Stimulated activated CD4-positive, alpha-beta T cell treated with anti-CD3 and anti-CD28 coated beads, TNF-alpha, amount 100 ng/mL, for 24 hours (primary cell): ENCODE measurements at places on chromosomes 7 and 10.

- DNase-seq, result no peak
Measured at GRCh38 chr7:152989889-152990380, 230.4 kb downstream of the ACTR3B start.

GRCh38 chr10:97534746-97535367 lies 36.1 kb downstream of the UBTD1 start:
- peak; percentile 27 for DNase-seq

- DNase-seq, result no peak
Measured at GRCh38 chr7:26891400-26892350, 27.3 kb upstream of the SKAP2 start.

DNA sequence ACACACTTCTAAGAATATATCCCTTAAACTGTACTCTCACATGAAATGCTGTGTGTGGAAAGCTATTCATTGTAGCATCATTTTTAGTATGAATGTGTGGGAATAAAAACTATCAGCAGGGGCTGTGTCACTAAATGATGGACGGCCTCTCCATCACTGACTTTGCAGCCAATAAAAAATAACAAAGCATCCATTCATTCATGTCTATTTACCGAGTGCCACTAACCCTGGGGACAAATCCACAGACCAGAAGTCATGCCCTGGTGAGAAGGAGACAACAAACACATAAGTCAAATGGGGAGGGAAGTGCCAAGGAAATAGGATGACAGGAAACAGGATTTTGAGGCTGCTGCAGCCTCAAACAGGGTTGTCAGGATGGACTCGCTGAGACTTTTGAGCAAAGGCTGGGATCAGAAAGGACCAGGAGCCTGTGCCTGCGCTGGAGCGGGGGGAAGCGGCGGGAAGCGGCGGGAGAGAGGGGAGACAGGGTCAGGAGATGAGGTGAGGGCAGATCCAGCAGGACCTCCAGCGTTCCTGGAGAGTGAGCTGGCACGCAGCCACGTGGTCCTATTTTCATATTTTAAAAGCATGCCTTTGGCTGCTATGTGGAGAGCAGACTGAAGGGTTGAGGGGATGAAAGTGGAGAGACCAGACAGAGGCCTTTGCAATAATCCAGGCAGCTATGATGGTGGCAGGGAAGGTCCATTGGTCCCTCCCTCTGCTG lies 2.2 kb upstream of the NOM1 start:
- no peak for DNase-seq

- DNase-seq, result no peak
Measured at GRCh38 chr10:78991187-78991586, 77.6 kb upstream of the ZMIZ1 start.

DNA sequence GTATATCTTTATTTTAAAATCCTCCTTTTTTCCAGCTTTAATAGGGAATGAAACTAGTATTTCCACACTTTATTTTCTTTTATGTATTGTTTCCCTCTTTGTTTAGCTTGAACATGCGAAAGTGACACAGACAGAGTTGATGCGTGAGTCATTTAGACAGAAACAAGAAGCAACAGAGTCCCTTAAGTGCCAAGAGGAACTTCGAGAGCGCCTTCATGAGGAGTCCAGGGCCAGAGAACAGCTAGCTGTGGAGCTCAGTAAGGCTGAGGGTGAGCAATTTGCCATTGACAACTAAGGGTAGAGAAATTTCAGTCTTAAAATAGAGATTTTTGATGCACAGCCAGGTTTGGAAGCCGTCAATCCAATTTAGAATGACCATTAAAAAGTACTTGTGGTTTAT lies 73.1 kb downstream of the CYP51A1 start:
- no peak for DNase-seq

DNA sequence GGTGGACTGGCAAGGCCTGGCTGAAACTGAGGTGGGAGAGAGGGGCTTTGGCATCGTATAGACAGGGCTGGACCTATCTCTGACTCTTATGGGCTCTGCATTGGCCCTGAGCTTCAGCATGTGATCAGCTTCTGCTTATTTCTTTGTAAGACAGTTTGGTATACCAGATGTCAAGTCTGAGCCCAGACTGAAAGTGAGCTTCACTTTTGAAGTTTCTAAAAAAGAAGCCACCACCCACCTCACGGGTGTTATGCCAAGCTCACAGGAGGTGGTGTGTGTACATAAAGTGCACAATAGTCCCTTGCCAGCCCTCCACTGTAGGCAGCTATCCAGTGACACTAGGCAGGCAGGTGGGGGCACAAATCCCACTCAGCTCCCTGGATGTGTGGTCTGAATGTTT lies 68.7 kb upstream of the SEPHS1 start:
- no peak for DNase-seq

DNA sequence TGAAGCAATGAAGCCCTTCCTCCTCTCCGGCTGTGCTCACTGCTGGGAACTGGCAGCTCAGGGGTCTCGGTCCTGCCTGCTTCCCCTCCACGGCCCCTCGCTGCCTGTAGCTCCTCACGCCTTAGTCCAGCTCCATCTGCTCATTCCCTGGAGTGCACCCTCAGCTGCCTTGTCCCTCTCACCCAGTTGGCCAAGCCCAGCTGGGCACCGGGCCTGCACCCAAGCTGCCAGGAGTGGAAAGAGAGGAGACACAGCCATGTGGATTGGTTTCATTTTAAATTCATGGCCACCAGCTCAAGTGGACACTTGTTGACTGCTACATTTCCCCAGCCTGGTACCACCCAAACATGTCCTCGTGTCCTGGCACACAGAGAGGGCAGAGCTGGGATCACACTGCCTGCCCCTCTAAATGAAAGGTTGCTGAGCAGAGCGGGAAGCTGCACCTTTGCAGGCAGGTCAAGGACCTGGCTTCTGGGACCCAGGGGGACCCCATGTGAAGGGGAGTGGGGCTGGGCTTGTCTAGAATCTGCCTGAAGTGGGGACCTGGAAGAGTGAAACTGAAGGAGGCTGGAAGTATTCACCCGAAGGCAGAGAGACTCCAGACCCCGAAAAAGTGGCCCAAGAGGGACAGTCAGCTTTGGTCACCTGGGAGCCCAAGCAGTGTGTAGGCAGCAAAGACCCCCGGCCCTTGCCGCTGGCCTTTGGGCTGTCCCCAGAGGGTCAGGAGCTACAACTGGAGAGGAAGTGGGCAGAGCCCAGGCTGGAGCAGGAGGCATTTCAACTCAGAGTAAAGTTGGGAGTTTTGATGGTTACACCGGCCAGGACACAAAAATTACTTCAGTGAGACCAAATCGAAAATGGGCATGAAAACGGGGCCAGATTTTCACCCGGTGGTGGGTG lies 15.0 kb upstream of the BNIP3 start:
- DNase-seq, result no peak

DNA sequence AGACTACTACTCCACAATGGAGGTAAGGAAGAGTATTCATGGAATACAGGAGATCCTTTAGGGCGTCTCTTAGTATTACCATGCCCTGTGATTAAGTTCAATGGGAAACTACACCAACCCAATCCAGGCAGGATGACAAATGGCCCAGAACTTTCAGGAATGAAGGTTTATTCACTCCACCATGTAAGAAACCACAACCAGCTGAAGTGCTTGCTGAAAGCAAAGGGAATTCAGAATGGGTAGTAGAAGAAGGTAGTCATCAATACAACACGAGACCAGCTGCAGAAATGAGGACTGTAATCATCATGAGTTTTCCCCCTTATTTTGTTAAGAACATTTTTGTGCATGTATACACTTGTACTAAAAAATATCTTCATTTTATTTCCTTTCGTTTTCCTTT lies 76.6 kb downstream of the GPR37 start:
- DNase-seq, result no peak

DNA sequence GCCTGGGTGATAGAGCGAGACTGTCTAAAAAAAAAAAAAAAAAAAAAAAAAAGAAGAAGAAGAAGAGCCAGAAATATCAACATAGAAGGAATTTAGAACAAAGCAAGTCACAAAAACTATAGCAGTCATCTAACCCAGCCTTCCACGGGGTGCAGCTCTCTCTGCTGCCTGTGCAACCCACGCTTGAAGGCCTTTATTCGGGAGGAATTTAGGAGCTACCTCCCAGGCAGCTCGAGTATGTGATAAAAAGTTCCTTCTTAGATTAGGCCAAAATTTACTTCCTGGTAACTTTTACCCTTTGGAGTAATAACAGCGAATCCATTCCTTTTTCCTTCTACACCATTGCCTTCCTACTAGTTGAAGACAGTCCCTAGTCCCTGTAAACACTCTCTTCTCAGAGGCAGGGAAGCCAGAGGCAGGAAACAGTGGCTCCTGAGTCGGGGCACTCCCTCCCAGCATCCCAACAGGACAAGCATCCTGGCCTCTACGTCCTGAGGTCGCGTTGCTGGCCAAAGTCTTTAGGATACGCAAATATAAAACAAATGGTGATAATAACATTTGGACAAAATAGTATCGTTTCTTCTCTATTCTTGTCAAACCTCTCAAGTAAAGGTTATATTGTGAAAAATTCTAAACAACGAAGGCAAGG lies 109.3 kb upstream of the KMT2C start:
- DNase-seq, result no peak

DNA sequence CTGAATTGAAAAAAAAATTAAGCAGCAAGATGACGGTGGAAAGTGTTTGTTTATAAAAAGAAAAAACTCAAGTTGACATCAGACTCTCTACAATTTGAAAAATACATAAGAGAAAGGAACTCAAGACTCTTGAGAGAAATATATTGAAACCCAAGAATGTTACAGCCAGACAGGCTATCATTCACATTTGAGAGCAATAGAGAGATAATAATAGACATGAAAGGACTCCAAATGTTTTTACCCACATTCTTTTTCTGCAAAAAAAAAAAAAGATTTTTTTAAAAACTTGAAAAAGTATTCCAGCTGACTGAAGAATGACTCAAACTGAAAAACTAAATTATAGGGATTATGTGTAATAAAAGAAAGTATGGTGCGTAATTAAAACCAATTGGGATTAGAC lies 532.4 kb downstream of the INHBA start:
- DNase-seq, result no peak

DNA sequence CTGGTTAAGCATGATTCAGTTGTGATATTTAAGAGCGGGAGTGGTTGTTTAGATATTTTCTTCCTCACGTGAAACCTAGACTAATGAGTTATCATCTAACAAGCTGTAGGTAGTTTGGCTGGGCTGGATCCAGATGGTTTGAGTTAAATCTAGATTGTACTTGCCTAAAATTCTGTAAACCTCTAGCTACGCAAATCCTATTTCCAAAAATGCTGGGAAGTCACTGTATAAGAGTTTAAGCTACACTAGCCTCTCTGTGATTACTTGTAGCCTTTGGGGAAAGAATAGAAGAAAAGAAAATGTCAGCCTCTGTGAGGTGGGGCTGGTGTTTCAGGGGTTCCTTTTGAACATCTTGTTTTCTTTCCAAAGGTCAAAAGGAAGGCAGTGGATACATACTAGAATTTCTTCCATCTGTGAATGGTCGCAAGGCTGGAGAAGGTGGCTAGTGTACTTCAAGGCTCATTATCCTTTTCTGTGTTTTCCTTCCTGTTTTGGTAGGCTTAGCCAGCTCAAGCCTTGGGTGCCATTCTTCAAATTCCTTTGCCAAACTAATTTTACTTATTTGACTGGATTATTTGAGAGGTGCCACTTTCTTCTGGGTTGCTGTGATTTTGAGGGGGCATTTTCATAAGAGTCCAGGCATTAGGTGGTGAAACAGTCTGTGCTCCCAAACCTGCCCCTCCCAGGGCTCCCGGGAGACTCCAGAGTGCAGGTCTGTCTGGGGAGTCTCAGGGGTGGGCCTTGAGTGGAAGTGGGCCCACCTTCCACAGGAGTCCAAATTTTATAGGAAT lies 5.2 kb upstream of the EN2 start:
- no peak for DNase-seq

DNA sequence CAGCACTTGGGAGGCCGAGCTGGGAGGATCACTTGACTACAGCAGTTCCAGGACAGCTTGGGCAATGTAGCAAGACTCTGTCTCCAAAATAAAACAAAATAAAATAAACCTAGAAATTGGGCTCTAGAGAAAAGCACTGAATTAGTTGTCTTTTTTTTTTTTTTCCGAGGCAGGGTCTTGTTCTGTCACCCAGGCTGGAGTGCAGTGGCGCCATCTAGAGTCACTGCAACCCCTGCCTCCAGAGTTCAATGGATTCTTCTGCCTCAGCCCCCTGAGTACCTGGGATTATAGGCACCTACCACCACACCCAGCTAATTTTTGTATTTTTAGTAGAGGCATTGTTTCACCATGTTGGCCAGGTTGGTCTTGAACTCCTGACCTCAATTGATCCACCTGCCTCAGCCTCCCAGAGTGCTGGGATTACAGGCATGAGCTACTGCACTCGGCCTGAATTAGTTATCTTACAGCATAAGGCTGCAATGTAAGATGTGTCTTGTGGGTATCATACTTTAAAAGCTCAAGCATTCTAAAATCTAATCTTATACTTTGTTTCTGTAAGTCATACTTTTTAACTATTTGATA lies 12.8 kb downstream of the MEIG1 start:
- DNase-seq, result peak; percentile 38

- no peak for DNase-seq
Measured at GRCh38 chr10:47378183-47378510, 5.9 kb downstream of the ZNF488 start.

GRCh38 chr10:100873146-100873826 lies 39.5 kb upstream of the SLF2 start:
- DNase-seq, result no peak

DNA sequence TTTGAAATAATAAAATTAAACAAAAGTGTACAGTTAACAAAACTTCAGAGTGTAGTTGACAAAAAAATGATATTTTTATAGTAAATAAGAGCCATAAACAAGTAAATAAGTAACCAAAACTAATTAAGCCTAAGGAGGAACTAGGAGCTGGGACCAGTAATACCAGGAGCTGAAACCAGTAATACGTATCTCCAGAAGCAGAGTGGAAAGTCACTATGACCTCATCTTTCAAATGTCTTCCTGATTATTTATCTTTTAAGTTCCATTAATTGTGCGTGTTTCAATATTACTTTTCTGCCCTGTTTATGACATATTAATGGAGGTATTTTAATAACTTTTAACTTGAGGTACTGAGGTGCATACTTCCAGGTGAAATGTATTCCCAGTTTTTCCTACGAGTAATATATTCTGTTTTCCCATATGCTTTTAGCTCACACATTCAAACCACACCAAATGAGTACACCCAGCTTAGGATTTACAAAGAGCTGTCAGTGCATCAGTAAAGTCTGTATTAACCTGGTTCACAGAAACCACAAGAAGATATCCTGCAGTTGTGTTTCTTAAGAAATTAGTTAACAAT lies 283.7 kb upstream of the HGF start:
- DNase-seq, result no peak

DNA sequence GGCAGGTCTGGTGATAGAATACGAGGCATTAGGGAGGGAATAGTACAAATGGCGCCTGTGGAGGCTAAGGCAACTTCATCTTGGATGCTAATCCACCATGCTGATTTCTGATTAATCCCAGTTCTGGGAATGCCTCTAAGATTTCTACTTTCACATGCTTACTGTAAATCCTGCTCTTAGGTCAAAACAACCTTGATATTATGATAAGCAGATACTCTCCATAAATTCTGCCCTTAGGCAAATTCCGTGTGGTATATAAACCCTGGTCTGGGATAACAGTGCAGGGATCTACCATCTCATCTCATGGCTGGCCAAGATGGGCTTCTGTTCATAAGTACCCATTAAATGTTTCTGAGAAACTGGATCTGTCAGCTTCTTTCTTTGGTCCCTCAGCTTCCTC lies 11.4 kb upstream of the NEUROG3 start:
- no peak for DNase-seq

GRCh38 chr10:110944792-110945396 lies 25.5 kb downstream of the SHOC2 start:
- DNase-seq, result no peak
